ENCODE measurements at places on chromosomes 5 and 9. TPM values are rescaled to one million over a fixed set of nuclear protein-coding genes. Genes with fewer than 3 reads are reported as not detected.

Gene QRFP
- total RNA-seq, result not detected

Gene NRG2
- total RNA-seq, result 6.6 TPM

DNA sequence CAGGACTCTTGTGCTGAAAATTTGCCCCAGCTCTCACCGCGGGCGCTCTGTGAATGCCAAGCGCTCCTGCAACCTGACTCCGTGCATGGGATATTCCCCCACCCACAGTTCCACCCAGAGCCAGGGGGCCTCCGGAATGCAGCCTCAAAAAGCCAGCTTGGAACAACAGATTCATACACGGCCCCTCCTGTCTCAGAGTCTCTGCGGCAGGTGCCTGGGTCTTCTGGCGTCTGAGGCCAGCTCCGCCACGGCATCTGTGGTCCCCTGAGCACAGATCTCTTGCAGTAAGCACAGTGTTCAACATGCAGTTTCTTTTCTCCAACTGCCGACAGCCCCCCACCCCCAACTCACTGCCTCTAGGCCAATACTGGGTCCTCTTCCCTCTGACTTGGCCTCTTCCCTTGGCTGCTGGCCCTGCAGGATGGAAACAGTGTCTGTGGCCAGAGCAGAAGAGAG, 355.7 kb upstream of the IRX2 start:
- DNase-seq, result no peak

- DNase-seq, result no peak
These were observed 46.7 kb downstream of the UBAP2 start for GRCh38 chr9:34001951-34002350.

Gene STKLD1
- total RNA-seq, result 0.39 TPM

Gene BTNL3
- not detected for total RNA-seq

Gene SLC12A2
- total RNA-seq, result 20.0 TPM

GRCh38 chr9:31587146-31587545, 797.3 kb upstream of the ACO1 start:
- DNase-seq, result no peak

Gene UHRF2
- total RNA-seq, result 12.6 TPM

GRCh38 chr5:72628771-72629371, 121.7 kb upstream of the ZNF366 start:
- no peak for DNase-seq

DNA sequence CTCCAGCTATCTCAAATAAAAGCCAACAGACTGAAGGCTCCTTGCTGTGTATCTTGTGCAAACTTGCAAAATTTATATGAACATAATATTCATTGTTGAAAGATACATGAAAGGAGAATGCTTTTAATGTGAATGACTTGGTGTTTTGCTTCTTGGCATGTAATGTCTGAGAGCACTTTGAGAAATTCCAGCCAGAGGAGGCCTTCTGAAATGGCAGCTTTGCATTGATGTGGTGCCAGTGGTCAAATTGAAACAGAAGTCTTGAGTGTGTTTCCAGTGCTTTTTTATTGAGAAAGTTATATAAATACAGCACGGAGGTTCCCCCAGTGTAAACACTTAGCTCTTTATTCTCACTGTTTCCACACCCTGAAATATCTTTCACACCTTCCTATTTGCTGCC, 182.1 kb downstream of the ADCY2 start:
- no peak for DNase-seq

DNA sequence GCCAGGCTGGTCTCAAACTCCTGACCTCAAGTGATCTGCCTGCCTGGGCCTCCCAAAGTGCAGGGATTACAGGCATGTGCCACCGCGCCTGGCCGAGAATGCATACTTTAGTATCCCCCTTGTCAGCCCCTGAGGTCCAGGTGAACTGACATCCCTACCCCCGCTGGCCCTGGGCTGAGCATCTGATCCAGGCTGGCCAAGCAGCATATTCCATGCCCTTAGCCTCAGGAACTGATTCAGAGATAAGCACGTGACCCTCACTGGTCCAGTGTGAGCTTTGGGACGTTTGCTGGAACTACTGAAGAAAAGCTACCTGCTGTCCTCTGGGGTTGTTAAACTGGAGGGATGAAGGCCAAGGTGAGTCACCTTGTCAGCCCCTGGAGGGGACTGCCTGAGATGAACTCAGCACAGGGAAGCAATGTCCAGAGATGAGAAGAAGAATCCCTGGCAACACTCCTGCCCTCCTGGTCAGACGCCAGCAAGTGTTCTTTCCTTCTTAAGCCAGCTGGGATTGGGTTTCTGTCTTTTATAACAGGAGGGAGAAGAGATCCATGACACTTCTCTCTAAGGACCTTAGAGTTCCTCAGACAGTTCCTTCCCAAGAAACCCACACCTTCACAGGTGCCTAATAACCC, 59.1 kb upstream of the FBXW11 start:
- no peak for DNase-seq

DNA sequence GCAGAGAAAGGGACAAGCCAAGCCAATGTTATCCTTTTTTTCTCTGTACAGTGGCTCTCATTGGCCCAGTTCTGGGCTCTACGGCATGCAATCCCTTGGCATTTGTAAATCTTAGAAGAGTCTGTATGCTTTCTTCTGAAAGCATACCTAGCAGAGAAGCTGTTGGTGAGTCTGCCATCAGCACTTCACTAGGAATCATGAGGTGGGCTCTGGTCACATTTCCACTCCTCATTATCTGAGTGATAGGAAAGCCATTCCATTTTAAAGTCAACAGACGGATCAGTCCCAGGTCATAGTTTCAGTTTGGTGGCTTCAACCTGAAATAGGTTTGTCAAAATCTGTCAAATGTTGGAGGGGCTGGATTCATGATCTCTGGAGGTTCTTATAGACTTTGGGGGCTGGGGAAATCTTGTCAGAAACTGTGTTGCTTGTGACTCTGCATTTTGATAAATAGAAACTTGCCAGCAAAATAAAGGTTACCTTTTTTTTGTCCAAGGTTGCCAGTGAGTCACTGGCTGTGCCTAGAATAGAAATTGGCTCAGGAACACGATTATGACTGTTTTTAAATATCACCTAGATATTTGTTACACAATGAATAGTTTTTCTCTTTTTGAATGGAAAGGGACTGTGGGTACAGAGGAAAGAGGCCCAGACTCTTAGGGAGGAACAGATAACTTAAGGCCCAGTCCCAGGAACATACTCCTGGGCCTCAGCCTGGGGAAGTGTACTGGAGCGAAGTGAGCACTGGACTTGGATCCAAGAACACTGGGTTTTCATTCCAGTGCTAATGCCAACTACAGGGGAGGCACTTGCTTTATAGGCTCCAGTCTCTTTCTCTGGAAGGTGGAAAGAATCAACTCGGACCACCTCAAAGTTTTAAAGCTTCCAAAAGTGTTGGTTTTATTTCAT, 183.1 kb downstream of the NMUR2 start:
- DNase-seq, result no peak

Gene IQGAP2
- total RNA-seq, result 22.3 TPM

Gene PRELID2
- 39.4 TPM for total RNA-seq

- no peak for DNase-seq
These were observed 121.4 kb downstream of the MAPKAP1 start for GRCh38 chr9:125585503-125586171.

Gene HTR4
- total RNA-seq, result 1.1 TPM

GRCh38 chr9:108615152-108615551, 240.6 kb downstream of the ACTL7B start:
- DNase-seq, result no peak

GRCh38 chr5:1098986-1099597, 12.8 kb downstream of the SLC12A7 start:
- DNase-seq, result no peak

Gene NR4A3
- total RNA-seq, result 148 TPM

GRCh38 chr5:177309351-177310191, 2.1 kb downstream of the MXD3 start:
- peak; percentile 54 for DNase-seq

Gene ANGPTL2
- total RNA-seq, result 47.3 TPM

- DNase-seq, result peak; percentile 87
These were observed 138.9 kb downstream of the RGS3 start for GRCh38 chr9:113602126-113603047.

Gene VAV2
- total RNA-seq, result 3.3 TPM

- DNase-seq, result no peak
These were observed 259.8 kb downstream of the NSG2 start for GRCh38 chr5:174305241-174305681.

Gene IL7R
- 0.48 TPM for total RNA-seq

DNA sequence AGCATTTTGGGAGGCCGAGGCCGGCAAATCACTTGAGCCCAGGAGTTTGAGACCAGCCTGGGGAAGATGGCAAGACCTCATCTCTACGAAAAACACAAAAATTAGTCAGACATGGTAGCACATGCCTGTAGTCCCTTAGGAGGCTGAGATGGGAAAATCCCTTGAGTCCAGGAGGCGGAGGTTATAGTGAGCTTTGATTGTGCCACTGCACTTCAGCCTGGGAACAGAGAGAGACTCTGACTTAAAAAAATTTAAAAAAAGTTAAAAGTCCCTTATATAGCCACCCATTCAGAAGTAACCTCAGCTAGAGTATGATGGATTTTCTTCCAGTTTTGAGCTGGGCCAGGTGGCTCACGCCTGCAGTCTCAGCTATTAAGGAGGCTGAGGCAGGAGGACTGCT, 72.4 kb downstream of the UGCG start:
- DNase-seq, result no peak

DNA sequence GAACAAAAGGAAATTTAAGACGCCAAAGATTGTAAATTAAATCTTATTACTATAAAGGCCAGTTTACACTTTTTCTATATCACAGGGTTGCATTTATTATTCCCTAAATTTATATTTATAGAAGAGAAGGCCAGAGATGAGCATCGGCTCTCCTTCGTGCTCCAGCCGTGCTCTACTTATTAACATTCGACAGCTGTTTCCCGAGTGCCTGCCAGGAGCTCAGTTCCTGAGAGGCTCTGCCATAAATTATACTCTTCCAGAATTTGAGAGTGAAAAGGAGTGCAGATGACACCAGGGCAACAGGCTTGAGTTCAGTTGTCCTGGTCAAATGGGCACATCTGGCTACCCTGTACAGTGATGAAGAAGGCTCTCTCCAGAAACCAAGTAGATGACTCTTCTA, 70.1 kb downstream of the PCSK5 start:
- no peak for DNase-seq

DNA sequence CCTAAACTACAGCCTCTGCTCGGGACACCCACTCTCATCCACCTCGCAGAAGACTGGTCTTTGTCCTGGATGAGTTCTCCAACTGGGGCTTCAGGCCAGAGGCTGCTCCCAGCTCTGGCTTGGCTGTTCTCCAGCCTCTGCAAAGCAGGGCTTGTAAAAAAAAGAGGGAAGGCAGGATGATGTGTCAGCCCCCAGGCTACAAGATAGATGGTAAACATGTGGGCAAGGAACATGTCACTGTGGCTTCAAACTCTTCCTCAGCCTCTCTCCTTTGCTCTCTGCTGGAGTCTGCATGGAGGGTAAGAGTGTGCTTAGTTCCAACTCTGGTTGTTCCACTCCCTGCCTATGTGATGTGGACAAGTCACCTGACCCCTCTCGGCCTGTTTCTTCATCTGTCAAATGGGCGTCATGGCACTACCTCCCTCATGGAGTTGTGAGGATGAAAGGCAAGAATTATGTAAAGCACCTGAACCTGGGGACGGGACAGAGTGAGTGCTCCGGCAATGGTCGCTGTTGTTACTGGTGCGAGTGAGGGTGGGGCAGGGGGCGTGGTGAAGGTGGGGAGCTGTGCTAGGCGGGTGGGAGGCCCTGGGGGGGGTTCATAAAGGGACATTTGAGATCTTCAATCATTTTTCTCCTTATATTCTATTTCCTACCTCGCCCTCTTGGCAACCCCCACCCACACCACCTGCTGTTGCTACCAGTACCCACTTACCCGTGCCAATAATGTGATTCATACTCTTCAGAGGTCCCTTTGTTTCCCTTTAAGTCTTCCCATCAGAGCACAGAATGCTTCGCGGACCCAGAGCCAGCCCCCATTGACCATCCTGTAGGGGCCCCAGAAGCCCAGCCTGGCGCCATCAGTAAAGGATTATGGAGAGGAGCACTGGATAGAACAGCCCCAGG, 6.8 kb upstream of the ZNF79 start:
- DNase-seq, result no peak

Gene ADGRD2
- not detected for total RNA-seq

DNA sequence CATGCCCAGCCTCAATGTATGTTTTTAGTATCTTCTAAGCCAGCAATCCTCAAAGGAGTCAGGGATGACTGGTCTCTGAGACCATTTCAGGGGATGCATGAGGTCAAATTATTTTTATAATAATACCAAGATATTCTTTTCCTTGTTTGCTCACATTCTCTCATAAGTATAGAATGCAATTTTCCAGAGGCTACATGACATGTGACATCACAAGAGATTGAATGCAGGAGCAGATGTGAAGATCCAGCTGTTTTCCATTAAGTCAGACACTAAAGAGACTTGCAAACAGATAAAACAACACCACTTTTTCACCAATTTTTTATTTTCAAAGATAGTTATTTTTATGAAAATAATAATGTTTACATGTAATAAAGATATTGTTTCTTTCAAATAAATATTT, 22.0 kb upstream of the FREM1 start:
- DNase-seq, result no peak

DNA sequence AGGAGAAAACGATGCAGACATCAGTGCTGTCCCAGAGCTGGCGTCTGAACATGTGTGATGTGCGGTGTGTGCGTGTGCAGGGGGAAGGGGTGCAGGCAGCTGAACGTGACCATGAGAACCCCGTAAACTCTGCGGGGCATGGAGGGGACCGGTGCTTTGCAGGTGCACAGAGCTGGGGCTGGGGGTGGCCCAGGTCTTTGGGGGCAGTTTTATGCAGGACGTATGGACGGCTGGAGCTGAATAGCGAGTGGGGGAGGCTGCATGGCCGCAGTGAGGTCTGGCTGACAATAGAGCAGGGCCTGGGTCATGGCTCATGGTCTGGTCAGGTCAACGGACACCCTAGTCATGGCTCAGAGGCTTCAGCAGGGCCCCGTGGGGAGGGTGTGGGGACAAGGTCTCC, 3.3 kb upstream of the EXOC3 start:
- peak; percentile 4 for DNase-seq

- no peak for DNase-seq
These were observed 29.5 kb upstream of the APC start for GRCh38 chr5:112708103-112708622.

Gene TTC16
- 0.19 TPM for total RNA-seq

DNA sequence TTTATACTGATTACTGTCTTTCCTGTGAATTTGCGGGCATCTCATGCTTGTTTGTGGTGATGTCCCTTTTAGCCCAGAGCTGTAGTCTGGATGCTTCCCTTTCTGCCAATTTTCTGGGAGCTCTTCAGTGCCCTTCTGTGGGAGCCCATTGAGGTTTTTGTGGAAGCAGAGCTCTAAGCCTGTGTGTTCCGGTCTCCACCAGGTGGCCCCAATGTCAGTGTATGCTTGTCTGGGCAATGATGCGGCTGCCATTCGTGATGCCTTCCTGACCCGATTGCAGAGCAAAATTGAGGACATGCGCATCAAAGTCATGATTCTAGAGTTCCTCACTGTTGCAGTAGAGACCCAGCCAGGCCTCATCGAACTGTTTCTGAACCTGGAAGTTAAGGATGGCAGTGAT, 35.1 kb downstream of the SH3GLB2 start:
- DNase-seq, result no peak

Gene SPOCK1
- total RNA-seq, result 22.3 TPM

DNA sequence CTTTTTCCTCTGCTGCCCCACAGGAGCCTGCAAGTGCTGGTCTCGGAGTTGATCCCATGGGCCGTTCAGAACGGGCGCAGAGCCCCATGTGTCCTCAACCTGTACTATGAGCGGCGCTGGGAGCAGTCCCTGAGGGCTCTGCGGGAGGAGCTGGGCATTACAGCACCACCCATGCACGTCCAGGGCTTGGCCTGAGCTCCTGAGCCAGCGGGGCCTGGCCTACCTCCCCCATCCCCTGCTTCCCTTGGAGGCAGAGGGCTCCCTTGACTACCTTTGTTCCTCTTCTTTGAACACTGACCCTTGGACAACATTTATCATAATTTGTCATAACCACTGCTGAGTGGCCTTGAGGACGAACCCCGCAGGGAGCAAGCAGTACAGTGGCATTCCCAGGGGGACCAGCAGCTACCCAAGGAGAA, 6.9 kb upstream of the SLC27A4 start:
- DNase-seq, result no peak

All from heart right ventricle (tissue), 16 donors.